Adipocyte (in vitro differentiated cells): ENCODE measurements at places on chromosomes 12 and 14.

DNA sequence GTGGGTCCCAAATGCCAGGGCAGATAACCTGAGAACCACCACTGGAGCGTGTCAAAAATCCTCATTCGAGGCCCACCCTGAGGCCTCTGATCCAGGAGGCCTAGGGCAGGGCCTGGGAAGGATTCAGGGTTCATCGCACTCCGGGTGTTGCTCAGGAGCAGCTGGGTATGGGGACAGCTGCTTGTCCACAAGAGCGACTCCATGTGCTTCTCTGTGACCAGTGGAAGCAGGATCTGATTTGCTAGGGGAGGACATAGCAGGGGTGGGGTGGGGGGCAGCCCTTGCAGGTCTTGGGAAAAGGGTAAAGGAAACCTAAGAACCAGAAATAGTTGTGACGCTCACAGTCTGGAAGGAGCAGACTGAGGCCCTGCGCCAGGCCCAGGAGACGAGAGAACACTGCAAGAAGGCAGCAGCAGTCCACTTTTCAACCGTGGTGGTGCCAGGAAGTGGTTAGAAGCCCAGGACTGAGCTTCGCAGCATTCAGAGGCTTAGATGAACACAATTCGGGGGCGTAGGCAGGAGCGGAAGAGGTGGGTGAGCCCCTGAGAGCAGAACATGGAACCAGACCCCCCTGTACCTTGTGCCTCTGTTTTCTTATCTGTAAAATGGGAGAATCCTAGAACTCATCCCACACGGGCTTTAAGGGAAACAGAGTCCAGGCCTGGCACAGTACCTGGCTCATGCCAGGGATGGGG, 33.7 kb downstream of the ITPK1 start:
- DNase-seq: no peak

- no peak for DNase-seq
These were observed 55.4 kb downstream of the ARL6IP4 start for GRCh38 chr12:123035841-123036240.

DNA sequence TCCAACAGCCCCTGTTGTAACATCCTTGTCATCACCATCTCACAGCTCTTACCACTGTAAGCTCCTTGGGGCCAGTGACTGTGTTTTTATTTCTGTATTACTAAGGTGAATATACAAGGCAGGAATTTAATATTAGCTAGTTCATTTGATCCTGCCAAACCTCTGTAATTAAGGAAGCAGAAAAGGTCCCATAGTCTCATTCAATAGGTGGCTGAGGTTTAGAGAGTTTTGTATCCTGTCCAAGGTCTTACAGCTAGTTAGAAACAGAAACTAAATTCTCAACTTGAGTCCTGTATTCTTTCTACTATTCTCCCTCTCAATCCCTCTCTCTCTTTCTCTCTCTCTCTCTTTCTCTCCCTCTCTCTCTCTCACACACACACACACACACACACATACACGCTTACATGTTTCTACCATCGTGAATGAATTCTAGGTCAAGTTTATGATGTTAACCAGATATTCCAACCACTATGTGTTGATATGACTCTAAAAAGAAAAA, 543 bp upstream of the GLIPR1 start:
- peak; percentile 67 for DNase-seq

- DNase-seq: peak; percentile 77
These were observed 145.2 kb upstream of the TMCC3 start for GRCh38 chr12:94795520-94795919.

- DNase-seq: no peak
These were observed 299.0 kb upstream of the FOXG1 start for GRCh38 chr14:28467611-28468010.

GRCh38 chr12:105256921-105257320, 20.9 kb upstream of the APPL2 start:
- peak; percentile 89 for DNase-seq

- no peak for DNase-seq
These were observed 30.3 kb downstream of the TTC7B start for GRCh38 chr14:90785876-90786450.

DNA sequence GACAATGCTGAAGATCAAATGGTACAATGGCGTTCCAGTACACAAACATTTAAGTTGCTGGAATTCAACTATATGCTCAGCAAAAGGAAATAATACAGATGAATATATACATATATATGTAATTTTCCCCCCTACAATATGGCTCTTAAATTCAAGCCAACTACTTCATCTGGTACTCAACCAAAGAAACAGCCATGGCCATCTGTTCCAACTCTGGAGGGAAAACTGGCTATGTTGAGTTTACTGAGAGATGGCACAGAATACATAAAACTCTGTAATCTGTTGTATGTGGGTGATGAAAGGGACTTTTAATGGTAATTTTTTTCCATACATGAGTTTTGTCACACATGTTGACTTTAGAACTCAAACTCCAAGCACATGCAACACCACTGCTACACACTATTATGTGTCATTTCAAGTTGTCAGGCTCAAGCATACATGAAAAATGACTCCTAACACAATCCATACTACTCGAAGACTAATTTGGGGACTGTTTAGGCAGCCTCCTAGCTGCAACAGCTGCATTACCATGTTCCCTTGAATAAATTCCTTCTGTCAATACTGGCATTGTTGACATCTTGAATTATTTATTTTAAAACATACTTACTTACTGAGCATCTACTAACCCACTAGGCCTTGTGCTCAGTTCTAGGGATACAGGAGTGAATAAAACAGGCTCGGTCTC, 38.2 kb upstream of the MAP3K9 start:
- no peak for DNase-seq

GRCh38 chr12:66142826-66143225, 12.3 kb upstream of the LLPH start:
- no peak for DNase-seq

DNA sequence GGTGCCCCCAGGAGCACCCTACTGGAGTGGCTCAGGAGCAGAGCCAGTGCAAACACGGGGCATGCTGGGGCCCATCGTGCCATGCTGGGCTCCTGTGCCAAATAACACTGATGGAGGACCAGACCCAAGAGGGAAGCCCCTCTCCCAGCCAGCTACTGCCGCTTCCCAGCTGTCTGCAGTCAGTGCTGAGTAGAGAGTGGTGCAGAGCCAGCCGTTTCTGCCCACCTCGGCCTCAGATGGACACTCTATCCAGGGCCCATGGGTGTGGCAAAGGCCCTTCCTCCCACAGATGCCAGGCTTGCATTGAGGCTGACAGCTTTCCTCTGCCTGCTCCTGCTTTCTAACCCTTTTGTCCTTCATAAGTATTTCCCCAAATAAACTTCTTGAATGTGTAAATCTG, 13.2 kb downstream of the CLBA1 start:
- no peak for DNase-seq
